ENCODE measurements at places on chromosomes 13 and 19. TPM values are rescaled to one million over a fixed set of nuclear protein-coding genes. Genes with fewer than 3 reads are reported as not detected.

DNA sequence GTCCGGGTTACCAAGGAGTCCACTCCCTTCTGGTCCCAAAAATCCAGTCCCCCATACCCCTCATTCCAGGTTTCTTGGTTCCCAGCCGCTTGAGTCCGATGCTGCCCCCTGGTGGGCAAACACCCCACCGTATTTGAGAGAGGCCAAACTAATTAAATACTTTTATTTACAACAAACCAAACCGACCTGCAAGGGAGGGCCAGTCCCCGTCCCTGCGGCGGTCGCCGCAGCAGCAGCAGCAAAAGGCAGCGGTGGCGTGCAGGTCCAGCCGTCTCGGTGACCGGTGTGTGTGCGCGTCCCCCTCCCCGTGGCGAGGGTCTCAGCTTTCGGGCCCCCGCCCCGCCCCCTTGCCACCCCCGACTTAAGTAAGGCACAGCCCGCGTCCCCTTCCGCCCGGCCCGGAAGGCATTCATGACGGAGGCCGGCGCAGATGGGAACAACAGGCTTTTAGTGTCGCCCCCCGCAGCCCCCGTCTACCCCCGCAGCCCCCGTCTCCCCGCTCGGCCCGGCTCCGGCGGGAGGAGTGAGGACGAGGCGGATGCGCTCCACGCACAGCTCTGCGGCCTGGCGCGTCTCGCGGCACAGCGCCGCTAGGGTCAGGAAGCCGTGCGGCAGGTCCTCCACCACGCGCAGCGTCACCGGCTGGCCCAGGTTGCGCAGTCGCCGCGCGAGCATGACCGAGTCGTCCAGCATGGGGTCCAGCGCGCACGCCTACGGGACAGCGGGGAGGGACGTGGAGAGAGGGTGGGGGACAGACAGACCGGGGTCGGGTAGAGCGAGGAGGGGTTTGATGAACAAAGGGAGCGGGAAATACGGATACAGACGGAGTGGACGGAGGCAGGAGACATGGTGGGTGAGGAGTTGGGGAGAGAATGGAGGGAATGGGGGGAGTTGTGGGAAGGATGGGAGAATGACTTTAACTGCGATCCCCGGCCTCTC lies 11.5 kb upstream of the CNFN start:
- DNase-seq: peak; percentile 69

- DNase-seq: no peak
These were observed 32.8 kb downstream of the IGFL2 start for GRCh38 chr19:46180701-46181387.

GRCh38 chr13:36275190-36276002 lies 22.2 kb downstream of the CCDC169 start:
- DNase-seq: peak; percentile 36

DNA sequence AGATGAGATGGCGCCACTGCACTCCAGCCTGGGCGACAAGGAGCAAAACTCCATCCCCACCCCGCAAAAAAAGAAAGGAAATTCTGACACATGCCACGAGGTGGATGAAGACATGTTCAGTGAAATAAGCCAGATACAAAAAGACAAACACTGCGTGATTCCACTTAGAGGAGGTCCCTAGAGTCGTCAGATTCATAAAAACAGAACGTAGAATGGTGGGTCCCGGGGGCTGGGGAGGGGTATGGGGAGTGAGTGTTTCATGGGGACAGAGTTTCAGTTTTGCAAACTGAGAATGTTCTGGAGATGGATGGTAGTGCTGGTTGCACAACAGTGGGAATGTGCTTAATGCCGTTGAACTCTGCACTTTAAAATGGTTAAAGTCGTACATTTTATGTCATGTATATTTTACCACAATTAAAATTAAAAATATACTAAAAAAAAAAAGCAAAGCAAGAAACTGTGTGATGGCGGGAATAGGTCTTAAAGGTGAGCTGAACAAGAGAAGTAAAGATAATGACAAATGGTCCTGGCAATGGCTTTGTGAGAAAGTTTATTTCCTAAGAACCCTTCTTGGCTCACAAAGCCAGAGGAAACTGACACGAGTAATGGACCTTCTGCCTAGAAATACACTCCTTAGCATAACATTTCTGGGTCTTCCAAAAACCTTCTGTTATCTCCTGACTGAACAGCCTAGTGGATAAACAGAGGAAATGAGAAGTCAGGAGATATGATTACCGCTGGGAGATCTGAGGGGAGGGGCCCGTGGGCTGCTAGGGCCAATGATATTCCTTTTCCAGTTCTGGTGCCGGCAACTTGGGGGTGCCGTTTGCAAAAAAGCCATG lies 4.2 kb upstream of the SPC24 start:
- no peak for DNase-seq

DNA sequence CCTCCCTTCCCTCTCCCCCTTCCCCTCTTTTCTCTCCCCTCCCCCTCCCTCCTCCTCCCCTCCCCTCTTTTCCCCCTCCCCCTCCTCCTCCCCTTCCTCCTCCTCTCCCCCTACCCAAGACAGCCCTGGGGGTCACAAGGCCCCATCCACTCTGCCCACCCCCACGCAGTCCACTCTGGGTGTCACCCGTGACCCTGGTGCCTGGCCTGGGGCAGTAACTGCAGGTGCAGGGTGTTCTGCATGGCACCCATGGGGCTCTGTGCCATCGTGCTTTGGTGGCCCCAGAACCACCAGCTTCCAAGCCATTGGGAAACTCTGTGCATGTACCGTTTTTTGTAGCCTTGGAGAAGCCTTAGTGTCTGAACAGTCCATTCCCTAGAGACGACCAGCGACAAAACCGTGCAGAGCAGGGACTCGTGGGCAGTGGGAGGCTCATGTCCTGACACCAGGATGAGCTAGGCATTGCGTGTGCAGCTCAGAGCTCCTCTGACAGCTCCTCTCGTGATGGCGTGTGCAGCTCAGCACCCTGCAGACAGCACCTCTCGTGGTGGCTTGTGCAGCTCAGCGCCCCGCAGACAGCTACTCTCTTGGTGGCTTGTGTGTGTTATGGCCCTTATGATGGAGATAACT lies 43.7 kb upstream of the F7 start:
- DNase-seq: no peak

DNA sequence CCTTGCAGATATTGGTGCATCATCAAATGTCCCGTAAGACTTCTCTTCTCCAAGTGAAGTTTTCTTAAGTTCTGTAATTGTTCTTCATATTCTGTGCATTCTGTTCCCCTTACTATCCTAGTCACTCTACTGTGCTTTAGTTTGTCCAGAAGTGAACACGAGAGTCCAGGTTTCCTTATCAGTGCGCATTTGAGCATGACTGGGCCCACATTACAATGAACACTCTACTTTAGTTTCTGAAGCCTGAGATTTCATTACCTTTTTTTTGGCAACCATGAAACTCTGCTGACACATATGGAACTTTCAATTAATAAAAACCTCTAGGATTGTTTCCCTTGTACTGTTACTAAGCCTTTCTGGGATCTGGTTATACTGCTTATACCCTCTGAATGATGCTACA lies 270.0 kb downstream of the KCNRG start:
- DNase-seq: no peak

The IGLON5 gene
- not detected for total RNA-seq

The LILRA5 gene
- total RNA-seq: not detected

GRCh38 chr13:112059457-112060281 lies 7.3 kb upstream of the SOX1 start:
- no peak for DNase-seq

DNA sequence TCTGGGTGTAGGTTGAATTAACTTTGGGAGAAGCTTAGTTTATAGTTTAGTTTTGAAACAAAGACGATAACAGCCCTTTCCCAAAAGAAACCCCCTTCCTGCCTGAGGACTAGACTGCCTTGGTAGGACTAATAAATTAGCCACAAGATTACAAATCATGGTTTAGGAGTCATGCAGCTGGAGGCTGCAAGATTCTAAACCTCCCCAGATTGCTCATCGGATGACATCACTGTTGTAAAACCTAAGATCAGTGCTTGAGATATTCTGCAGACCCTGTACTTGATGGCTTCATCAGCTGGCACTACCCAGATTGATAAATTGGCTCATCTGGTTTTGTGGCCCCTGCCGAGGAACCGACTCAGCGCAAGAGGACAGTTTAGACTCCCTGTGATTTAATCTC lies 35.9 kb upstream of the MPHOSPH8 start:
- DNase-seq: no peak

The WIZ gene
- 28.7 TPM for total RNA-seq
